Activated T-cell treated with anti-CD3 and anti-CD28 coated beads, Interleukin-2, amount 50 U/mL, for 72 hours (primary cell): ENCODE measurements at places on chromosomes 6 and 20. TPM values are rescaled to one million over a fixed set of nuclear protein-coding genes. Genes with fewer than 3 reads are reported as not detected.

The LAMA4 gene
- total RNA-seq: 0.14 TPM

The GFOD1 gene
- 3.3 TPM for total RNA-seq

The KCNS1 gene
- 0.23 TPM for total RNA-seq

DNA sequence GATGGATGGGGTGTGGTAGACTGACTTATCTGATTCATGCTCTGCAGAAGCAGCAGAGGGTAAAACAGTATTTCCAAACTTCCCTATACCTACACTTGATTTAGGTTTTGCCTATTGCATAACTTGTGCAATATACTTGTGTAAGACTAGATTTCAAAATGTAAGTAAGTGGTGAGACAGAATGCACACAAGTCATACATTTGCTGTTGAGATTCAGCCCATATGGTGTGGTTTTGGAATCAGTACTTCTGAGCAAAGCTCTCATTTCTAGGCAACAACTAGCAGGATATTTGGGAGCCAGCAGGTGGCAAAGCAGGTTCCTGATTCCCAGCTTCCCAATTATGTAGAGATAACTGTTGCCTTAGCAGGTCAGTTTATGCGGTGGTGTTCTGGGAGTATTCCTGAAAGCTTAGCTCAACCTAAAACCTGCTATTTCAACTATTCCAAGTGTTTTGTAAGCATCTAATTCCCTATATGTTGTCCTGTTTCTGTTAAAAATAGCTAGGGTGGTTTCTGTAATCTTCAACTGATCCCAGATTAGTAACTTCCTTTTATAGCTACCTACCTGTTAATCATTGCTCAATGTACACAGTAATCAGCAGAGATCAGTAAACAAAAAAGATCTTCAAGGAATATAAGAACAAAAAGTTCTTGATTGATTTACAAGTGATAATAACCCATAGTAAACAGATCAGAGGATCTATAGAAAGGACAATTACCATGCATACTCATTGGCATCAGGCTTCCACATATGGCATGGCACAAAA, 8.5 kb upstream of the FABP7 start:
- no peak for DNase-seq

GRCh38 chr6:20915156-20915555, 380.9 kb downstream of the CDKAL1 start:
- DNase-seq: no peak

GRCh38 chr6:44030812-44031454, 96.3 kb downstream of the MRPL14 start:
- no peak for DNase-seq

DNA sequence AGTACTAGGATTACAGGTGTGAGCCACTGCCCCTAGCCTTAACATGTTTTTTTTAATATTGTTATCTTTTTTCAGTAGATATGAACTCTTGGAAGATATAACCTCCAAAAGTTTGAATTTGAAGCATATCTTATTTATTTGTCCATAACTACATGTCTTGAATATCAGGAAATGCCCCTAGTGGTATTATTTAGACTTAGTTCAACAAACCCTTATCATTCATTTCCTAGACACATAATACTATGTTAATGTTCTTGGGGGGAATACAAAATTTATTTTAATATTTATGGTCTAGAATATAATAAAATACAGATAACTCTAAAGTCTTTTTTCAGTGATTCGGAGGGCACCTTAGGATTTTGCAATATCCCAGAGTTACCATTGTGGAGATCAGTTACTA, 160.7 kb downstream of the HACE1 start:
- DNase-seq: no peak

GRCh38 chr6:161198783-161199460, 74.9 kb downstream of the AGPAT4 start:
- DNase-seq: no peak

DNA sequence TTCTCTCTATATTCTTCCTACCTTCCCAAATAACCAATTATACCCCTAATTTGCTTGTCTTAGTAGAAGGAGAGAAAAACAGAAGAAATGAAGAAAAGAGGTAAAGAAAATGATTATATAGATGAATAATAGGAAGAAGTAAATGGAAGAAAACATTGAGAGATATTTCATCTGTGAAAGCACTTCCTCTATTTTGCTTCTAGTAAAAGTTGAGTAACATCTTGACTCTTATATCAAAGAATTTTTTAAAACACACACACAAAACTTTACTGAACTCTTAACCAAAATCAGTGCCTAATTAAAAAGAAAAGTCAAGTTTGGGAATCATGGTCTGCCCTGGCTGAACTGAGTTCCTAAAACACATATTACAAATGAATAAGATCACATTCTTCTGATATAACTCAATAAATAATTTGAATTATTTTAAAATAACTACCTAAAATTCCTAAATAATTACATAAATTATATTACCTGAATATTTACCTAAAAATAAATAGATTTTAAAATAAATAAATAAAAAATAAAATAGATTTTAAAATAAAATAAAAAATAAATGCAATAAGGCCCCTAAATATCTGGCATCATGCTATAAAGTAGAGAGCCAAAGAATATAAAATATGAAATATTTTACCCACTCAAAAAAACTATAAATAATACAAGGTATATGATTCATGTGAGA, 8.8 kb downstream of the SLC17A2 start:
- no peak for DNase-seq

GRCh38 chr6:160301339-160301738, 42.7 kb upstream of the SLC22A2 start:
- no peak for DNase-seq

DNA sequence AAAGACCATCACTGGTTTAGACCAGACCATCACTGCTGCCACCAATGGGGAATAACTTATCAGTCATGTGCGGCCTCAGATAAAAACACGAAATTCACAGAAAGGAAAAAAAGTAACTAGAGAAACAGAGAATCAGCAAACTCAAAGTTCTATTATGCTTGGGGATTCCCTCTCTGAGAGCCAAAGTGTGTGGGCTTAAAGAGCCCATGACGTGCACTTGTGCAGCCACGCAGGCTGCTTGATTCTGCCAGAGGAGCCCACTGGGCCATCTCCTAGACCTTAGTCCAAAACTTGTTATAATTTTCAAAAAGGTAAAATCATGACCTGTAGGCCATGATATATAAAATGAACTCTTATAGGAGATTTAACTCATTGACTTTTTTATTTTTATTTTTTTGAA, 15.2 kb downstream of the RAB44 start:
- no peak for DNase-seq

DNA sequence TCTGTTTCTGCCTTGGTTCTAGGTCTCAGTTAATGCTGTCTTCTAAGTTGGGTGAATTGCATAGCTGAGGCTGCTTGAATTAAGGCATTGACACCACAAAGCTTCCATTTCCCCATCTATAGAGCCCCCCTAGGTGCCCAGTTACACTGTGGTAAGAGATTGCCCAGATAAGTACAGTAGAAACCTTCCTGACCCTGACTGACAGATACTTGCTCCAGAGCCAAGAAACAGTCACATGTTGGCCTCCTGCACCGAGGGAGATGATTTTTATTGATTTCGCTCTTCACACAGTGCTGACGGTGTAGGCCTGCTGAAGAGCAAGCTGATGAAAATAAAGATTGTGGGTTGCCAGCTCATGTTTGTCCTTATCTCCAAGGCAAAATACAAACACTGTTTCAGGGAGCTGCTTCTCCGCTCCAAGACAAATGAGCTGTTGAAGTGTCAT, 67.9 kb downstream of the TRMT11 start:
- no peak for DNase-seq

- DNase-seq: no peak
Measured at GRCh38 chr6:128511506-128511905, 8.9 kb downstream of the PTPRK start.

DNA sequence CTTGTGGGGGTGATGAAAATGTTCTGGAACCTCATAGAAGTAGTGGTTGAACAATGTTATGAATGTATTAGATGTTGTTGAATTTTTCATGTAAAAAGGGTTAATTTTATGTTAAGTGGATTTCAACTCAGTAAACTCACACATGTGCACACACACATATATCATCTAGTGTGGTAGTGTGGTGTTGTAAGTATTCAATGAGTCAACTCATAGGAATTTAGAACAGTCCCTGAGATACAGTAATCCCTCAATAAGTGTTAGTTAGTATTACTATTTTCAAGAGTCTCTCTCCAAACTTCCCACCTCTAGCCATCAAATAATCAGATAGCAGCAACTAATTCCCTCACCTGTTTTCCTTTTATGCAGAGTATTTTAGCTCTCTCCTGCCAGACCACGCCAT, 563.1 kb upstream of the JARID2 start:
- no peak for DNase-seq

DNA sequence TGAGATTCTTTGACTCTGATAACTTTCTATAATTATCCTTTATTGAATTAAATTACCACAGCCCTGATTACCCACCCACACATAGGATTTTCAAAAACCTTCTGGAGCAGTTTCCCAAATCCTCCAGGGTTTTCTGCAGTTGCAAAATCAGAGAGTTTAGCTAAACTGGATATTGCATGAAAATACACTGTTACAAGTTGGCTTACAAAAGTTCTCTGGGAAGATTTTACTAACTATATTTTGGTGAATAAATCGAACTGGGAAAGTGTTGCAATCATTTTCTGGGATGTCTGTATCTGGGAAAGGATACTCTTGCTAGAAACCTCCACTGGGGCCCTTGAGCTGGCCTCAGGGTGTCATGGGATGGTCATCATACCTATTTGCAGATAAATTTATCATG, 97.6 kb upstream of the STMND1 start:
- no peak for DNase-seq

The HUS1B gene
- 0.79 TPM for total RNA-seq

DNA sequence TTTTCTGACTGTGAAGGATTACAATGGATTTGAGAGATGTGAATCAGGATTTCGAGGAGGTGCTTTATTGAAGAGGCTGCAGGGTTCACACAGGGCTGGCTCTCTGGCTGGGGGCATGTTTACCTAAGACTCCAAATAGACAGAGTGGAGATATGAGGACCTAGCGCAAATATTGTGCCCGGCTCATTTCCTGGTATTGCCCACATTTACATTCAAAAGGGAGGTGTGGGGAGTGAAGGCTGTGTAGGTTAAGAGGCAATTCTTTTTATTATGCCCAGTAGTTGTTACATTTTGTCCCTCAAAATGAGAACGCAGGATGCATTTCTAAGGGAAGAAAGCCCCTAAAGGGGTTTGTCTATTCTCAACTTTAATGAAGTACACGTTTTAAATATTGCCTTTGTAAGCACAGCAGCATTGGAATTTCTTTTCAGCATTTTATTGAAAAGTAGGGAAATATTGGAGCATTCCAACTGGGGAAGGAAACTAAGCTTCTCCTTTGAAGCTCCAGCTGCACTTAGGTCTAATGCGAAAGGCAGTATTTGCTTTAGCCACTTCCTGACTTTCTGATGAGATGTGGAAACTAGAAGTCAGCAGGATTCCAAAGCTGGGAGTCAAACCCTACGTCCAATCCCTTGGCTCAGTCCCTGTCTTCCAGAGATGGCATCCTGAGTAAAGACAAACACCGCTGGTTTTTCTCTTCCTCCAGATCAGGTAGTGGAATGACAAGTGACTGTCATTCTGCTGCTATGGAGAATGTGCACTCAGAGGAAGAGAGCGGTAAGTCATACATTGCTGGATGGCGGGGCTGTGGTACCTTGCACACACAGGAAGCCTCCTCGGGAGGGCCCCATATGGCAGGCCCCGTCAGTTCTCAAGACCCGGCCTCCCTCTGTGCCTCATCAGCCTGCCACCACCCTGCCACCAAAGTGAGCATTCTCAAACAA, 70.7 kb downstream of the MYB start:
- DNase-seq: peak; percentile 16
